ENCODE measurements at places on chromosomes 3 and 15.

DNA sequence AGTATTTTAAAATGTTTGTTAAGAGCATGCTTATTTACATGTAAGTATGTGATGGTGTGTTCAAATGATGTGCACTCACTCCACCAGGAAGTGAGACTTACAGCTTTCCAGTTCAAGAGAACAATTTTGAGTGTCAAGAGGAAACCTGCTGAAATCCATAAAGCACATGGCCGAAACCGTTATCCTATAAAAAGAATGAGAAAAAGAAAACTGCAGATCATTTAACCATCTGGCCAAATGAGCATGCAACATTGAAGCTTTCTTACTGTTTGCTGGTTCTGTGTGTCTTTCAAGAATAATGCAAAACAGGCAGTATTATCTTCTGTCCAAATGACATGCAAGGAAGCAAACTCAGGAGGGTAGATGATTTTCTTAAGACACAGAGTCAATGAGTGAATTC lies 26.3 kb downstream of the GABRR3 start:
- no peak overlapping the region for H3K27ac ChIP-seq
- no peaks in the 10 kb centered on the region for H3K36me3 ChIP-seq
- H3K27me3 ChIP-seq, result peaks cover 6% of the 10 kb centered on the region
- DNase-seq, result no peak
- H3K4me3 ChIP-seq, result no peak overlapping the region

DNA sequence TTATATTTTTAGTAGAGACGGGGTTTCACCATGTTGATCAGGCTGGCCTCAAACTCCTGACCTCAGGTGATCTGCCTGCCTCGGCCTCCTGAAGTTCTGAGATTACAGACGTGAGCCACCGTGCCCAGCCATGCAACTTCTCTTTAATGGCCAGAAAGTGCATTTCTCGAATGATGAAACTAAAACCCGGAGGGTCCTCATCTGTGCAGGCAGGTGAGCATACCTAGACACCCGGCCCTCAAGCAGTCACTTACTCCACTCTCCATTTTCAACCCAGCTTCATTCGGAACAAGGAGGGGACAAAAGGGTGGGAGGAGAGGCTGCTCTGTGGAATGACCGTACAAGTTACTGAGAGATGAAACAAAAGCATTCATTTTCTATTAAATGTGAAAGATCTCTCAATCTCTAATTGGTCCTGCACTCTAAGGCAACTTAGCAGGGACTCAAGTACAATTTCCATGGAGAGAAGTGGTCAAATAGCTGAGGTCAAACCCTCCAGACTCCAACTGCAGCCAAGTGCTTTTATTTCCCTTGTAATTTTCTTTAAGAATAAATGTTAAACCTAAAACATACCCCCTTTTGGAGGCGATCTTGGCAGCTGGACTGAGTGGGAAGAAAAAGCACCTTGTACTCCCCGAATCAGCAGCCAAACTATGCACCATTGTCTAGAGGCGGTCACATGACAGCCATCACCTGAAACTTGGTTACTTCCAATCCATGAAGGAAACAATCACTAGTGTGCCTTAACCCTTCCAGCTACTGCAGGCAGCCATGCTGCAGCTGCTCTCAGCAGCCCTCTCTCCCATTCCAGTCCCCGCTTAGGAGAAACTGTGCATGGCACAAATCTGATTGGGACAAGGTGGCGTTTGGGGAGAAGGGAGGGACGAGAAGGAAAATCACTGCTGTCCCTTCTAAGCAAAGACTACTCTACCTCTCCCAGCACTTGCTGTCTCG lies 62.2 kb downstream of the VGLL4 start:
- DNase-seq, result no peak
- H3K27me3 ChIP-seq, result no peaks in the 10 kb centered on the region
- peaks cover 8% of the 10 kb centered on the region for H3K36me3 ChIP-seq
- H3K4me1 ChIP-seq, result peaks cover 43% of the 10 kb centered on the region

DNA sequence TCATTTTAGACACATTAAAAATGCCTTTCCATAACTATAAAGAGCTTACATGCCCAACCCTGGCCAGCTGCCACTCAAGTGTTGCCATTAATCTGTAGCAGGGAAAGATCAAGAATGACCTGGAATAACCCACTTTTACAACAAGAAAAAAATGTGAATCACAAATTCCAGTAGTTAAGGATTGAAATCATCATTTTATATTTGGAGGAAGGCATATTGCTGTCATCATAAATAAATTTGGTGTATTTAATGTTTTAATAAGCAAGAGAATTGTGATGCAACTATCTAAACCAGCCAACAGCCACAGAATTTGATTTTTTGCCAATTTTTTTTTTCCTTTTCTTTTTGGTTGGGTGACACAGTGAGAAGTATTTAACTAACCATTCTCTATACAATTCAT lies 240.0 kb upstream of the SEMA6D start:
- H3K36me3 ChIP-seq, result no peaks in the 10 kb centered on the region
- no peak for DNase-seq
- H3K27ac ChIP-seq, result no peak overlapping the region
- H3K27me3 ChIP-seq, result no peaks in the 10 kb centered on the region
- no peaks in the 10 kb centered on the region for H3K4me1 ChIP-seq
- H3K4me3 ChIP-seq, result no peak overlapping the region

DNA sequence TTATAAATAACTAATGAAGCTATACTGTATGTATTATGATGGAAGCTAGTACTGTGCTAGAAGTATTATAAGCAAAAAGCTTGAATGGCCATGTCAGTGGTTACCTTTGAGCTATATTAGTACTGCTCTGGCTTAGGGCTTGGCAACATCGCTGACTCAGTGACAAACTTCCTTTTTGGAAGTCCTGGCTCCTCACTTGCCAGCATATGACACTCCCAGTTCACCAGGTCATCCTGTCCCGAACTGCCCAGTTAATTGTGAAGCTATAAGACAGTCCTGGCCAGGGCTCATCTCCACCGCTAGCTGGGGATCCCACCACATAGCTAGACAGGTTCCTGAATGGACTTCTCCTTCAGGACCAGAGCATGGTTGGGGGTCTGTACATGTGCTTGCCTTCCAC lies 31.9 kb downstream of the RAB8B start:
- no peak overlapping the region for H3K27ac ChIP-seq
- peaks cover 18% of the 10 kb centered on the region for H3K4me1 ChIP-seq
- no peak for DNase-seq
- no peaks in the 10 kb centered on the region for H3K27me3 ChIP-seq
- H3K36me3 ChIP-seq, result no peaks in the 10 kb centered on the region

GRCh38 chr3:123678108-123678511 lies 93.3 kb upstream of the HACD2 start:
- no peak overlapping the region for H3K27ac ChIP-seq
- peaks cover 4% of the 10 kb centered on the region for H3K4me1 ChIP-seq
- H3K4me3 ChIP-seq, result no peak overlapping the region
- H3K27me3 ChIP-seq, result peaks cover 47% of the 10 kb centered on the region

DNA sequence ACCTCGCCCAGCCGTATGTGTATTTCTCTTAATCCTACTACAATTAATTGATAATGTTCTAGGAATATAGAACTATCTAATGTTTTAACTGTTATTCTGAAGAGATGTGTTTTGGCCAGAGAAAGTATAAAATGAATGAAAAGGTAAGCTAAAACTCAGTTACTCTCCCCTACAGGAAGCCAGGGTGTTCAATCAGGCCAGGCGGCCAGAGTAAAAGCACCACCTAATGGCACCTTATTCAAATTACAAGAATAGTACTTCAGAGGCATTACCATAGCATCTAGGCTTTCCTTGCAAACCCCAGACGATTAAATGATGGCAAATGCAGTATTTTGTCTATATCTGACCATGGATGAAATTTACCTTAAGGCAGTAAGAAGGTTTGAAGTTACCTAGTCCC lies 10.4 kb downstream of the SLC12A8 start:
- H3K4me3 ChIP-seq, result no peak overlapping the region
- H3K36me3 ChIP-seq, result peaks cover 5% of the 10 kb centered on the region
- no peak for DNase-seq
- no peak overlapping the region for H3K27ac ChIP-seq

DNA sequence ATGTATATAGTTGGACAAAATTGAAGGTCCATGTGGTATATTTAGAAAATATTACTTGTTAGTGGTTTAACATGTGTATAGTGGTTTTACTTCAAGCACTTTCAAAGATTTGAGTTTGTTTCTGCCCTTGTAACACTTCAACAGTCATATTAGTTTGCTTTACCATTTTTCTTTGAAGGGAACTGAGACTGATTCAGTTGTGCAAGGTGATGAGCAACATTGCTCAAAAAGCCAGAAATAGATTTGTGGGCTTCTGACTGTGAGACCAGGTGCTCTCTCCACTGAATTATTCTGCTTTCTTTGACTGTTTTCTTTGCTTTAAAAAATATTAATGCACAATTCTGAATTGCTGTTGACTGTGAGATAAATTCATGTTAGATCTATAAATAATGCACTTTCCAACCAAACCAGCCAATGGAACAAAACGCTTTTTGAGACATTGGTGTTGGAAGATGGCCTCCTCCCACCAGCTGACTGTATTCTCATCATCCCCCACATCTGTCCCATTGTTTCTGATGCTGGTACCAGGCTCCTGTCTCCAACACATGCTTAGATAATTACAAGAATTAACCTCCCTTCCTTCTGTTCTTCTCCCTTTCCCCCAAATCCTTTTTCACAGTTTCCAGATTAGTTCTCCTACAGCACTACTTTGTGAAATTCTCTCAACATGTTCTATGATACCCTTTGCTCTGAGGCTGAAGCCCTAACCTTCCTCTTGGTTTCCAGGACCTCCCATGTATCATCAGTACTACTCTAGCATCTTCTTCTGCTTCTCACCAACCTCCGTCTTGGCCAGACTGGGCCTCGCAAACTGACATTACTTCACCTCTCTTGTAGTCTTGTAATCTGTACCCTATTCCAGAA lies 27.9 kb downstream of the PLCL2 start:
- H3K4me1 ChIP-seq, result peaks cover 8% of the 10 kb centered on the region
- H3K36me3 ChIP-seq, result no peaks in the 10 kb centered on the region
- no peak overlapping the region for H3K27ac ChIP-seq
- DNase-seq, result no peak
- H3K27me3 ChIP-seq, result no peaks in the 10 kb centered on the region

DNA sequence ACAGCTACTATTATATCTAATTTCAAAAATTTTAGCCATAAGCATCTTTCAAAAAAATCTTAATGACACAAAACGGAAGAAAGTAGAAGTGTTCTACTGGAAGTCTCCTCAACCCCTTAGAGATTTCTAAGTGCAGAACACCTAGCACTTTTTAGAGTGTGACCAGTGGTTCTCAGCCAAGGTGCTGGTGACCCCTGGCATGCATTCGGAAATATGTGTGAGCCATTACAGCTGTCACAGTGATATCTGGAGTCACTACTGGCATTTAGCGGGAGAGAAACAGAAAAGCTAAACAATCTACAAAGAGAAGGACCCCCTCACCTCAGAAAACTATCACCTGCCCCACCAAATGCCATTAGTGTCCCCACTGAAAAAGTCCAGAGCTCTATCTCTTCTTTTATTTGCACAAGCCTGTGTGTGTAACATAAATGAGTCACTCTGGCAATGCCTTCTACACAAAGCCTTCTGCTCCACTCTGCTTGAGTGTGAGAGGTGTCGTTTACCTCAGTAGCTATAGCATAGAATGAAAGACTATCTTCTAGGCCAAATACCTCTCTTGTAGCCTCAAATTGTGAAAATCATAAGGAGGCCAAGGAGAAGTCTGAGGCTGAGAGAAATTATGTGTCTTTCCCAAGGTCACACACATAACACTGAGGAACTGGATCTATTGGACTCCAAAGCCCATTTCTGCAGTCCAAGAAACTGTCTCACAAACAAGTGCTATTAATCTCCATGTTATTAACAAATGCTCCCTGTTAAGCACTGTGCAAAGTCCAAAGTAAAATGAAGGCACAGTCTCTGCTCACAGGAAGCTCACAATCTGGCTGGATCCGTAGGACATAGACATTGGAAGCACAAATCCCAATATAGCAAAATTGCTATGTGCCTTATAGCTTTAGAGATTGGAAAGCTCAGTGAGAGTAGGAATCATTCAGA lies 28.5 kb upstream of the KCNMB2 start:
- H3K27me3 ChIP-seq, result no peaks in the 10 kb centered on the region
- peak overlapping the region; percentile 25 for H3K27ac ChIP-seq
- DNase-seq, result no peak
- peaks cover 27% of the 10 kb centered on the region for H3K4me1 ChIP-seq

- no peaks in the 10 kb centered on the region for H3K27me3 ChIP-seq
- H3K4me1 ChIP-seq, result peaks cover 29% of the 10 kb centered on the region
- H3K36me3 ChIP-seq, result peaks cover 4% of the 10 kb centered on the region
- DNase-seq, result no peak
- H3K27ac ChIP-seq, result peak overlapping the region; percentile 50
These were observed 33.1 kb downstream of the RNU5B-1 start for GRCh38 chr15:65337436-65338070.

- H3K4me3 ChIP-seq, result no peak overlapping the region
- DNase-seq, result no peak
- peaks cover 3% of the 10 kb centered on the region for H3K27me3 ChIP-seq
- H3K36me3 ChIP-seq, result no peaks in the 10 kb centered on the region
These were observed 186.9 kb upstream of the STAC start for GRCh38 chr3:36193448-36193847.

GRCh38 chr15:100711516-100712021 lies 109.2 kb downstream of the ASB7 start:
- no peak for DNase-seq
- H3K36me3 ChIP-seq, result peaks cover 2% of the 10 kb centered on the region
- H3K4me1 ChIP-seq, result peaks cover 27% of the 10 kb centered on the region
- no peak overlapping the region for H3K27ac ChIP-seq
- no peak overlapping the region for H3K4me3 ChIP-seq
- H3K27me3 ChIP-seq, result peaks cover 57% of the 10 kb centered on the region

GRCh38 chr3:11362600-11362999 lies 90.4 kb downstream of the ATG7 start:
- H3K4me1 ChIP-seq, result peaks cover 7% of the 10 kb centered on the region
- H3K36me3 ChIP-seq, result peaks cover 13% of the 10 kb centered on the region
- no peaks in the 10 kb centered on the region for H3K27me3 ChIP-seq
- H3K27ac ChIP-seq, result no peak overlapping the region

- H3K27ac ChIP-seq, result no peak overlapping the region
- H3K4me1 ChIP-seq, result peaks cover 21% of the 10 kb centered on the region
- H3K27me3 ChIP-seq, result no peaks in the 10 kb centered on the region
- no peak overlapping the region for H3K4me3 ChIP-seq
- H3K36me3 ChIP-seq, result no peaks in the 10 kb centered on the region
These were observed 191.3 kb downstream of the LPP start for GRCh38 chr3:188345223-188345622.

- H3K4me1 ChIP-seq, result peaks cover 6% of the 10 kb centered on the region
- no peak for DNase-seq
These were observed 29.1 kb downstream of the SLC6A6 start for GRCh38 chr3:14431452-14431916.

DNA sequence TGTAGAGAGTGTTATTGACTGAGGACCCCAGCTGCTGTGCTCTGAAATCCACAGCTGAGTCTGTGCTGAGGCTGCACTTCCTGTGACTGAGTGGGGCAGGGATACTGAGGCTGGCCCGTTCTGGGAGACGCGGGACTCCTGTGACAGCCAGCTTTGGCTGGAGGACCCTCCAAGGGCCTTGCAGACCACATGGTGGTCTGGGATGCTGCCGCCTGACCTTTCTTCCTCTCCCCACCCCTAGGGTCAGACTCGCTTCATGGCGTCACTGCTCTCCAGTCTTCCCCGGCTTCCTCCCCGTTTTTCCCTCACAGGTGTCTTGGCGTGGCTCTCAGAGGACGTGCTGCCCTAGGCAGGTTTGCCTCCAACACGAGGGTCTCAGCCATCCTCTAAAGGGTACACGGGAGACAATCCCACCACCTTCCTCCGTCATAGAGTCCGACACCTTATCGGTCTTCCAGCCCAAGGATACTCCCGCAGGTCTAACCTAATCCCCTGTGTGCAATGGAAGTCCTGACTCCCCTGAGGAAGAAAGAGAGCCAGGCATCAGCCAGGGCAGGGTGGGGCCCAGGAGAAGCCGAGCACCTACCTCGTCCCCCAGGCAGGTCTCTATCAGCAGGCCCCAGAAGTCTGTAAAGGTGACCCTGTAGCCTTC lies 19.9 kb upstream of the EHD4 start:
- DNase-seq, result no peak
- H3K4me1 ChIP-seq, result no peaks in the 10 kb centered on the region
- H3K36me3 ChIP-seq, result no peaks in the 10 kb centered on the region
- no peak overlapping the region for H3K27ac ChIP-seq

Data from progenitor cell of endocrine pancreas (in vitro differentiated cells).